ENCODE measurements at places on chromosomes 16 and 17. TPM values are rescaled to one million over a fixed set of nuclear protein-coding genes. Genes with fewer than 3 reads are reported as not detected.

The KREMEN2 gene
- total RNA-seq: 2.2 TPM

The KRT37 gene
- not detected for total RNA-seq

The ASGR2 gene
- not detected for total RNA-seq

The NOS2 gene
- 0.19 TPM for total RNA-seq

The GPR139 gene
- not detected for total RNA-seq

The SALL1 gene
- total RNA-seq: 0.35 TPM

The BORCS6 gene
- total RNA-seq: 4.8 TPM

The KCNJ12 gene
- 1.7 TPM for total RNA-seq

The TUBB3 gene
- 261 TPM for total RNA-seq

The HOXB6 gene
- total RNA-seq: 5.1 TPM

The FAM171A2 gene
- total RNA-seq: 2.5 TPM

The SLC35G3 gene
- not detected for total RNA-seq

The TMEM235 gene
- total RNA-seq: not detected

The HS3ST2 gene
- not detected for total RNA-seq

The GNPTG gene
- 24.6 TPM for total RNA-seq

The TBC1D26 gene
- total RNA-seq: not detected

The ODF4 gene
- total RNA-seq: not detected

The CES4A gene
- total RNA-seq: 3.3 TPM

The ZFPM1 gene
- total RNA-seq: 8.1 TPM

The CYGB gene
- 1.1 TPM for total RNA-seq

The C1QTNF8 gene
- total RNA-seq: not detected

The EPX gene
- total RNA-seq: not detected

The KRT14 gene
- total RNA-seq: 0.34 TPM

The RCVRN gene
- total RNA-seq: not detected

The MFAP4 gene
- total RNA-seq: 0.13 TPM

The RNU2-1 gene
- not detected for total RNA-seq

The LONP2 gene
- total RNA-seq: 23.4 TPM

The HSDL1 gene
- total RNA-seq: 19.3 TPM

The CIBAR2 gene
- total RNA-seq: not detected

The KRTAP2-1 gene
- total RNA-seq: not detected

The PLK1 gene
- 153 TPM for total RNA-seq

The ABCA6 gene
- not detected for total RNA-seq

The MYADML2 gene
- total RNA-seq: not detected

The FBXL16 gene
- total RNA-seq: 9.5 TPM

The FAM20A gene
- not detected for total RNA-seq

The NT5C3B gene
- 111 TPM for total RNA-seq

The C16orf86 gene
- not detected for total RNA-seq

The ARRB2 gene
- 47.6 TPM for total RNA-seq
